ENCODE measurements at places on chromosomes 7 and 10.

DNA sequence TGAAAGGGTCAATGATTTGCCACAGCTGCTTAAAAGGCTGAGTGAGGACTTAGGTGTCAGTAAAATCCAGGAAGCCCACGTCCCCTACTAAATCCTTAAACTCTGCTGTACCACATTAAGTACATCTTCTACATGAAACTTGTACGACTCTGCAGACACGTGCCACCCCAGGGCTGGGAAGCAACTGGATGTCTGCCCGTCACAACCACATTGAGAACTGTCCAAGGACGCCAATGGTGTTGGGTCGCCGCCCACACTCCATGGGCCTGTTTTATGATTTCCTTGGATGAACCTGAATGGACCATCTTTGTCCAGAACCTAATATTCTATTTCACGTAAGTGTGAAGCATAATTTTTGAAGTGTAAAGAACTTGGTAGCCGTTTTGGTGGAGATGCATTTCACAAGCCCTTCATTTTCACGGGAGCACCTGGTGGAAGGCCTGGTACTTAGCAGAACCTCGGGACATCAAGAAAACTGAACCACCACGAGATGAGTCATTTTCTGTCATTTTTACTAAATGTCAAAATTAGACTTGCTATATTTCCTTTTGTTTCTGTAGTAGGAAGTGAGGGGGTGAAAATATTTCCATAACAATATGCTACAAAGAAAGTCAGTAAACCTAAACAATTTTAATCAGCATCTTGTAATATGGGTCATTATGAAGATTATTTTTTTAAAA lies 134.9 kb downstream of the SFMBT2 start:
- no peak for DNase-seq

DNA sequence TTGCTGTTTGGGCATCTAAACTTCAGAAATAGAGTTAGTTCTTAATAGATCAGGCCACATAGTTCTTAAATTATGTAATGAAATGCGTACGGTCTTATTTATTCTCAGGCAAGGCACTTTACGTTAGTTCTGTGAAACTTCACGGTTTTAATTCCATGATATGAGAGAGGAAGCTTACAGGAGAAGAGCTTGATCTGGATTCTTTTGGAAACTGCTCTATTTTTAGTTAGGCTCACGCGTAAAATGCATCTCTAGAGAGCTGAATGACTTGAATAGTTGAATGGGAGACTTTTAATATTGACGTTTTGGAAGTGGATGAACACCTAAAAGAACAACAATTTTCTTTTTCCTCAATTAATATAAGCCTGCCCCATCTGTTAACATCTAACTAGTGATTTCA lies 71.1 kb downstream of the PRKG1 start:
- no peak for DNase-seq

DNA sequence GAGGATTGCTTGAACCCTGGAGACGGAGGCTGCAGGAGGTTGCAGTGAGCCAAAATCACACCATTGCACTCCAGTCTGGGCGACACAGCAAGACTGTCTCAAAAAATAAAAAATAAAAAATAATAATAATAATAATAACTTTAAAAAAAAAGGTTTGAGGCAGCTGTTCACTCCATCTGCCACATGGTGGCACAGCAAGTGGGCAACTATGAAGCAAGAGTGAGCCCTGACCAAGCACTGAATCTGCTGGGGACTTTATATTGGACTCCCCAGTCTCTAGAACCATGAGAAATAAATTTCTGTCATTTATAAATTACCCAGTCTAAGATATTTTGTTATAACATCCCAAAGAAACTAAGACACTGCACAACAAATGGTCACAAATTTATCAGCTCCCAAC lies 14.6 kb upstream of the BRI3 start:
- DNase-seq: no peak

- DNase-seq: no peak
Observed at GRCh38 chr10:71431239-71432100, 34.8 kb downstream of the CDH23 start.

DNA sequence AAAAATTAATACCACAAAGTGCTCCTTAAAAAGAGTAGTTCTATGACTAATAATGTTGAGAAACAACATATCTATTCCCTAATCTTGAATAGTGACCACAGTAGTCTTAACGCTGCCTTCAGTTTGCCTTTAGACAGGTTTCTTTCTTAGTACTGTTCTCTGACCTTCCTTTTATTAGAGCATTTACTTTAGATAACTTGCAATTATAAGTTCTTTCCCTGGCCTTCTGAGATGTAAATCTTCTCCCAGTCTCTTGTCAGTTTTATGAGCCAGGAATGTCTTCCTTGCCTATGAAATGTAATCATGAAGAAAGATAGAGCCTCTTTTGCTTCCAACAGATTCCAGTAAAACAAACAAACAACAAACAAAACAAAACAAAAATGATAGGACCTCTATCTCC lies 1119.8 kb upstream of the LRRTM3 start:
- DNase-seq: no peak

DNA sequence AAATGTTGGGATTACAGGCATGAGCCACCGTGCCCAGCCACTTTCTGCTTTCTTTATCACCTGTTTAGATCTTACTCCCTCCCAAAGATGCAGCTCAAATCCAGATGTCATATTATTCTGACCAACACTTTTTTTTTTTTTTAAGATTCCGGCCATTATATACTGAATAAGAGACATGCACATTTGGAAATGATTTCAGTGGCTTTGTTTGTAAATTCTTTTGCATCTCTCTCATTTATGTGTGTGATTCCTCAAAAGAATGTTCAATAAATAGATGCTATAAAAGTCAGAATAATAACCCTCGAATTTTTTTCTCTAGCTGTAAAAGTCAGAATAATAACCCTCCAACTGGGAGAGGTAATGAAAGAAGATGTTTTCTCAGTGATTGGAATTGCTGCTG lies 25.4 kb downstream of the HECW1 start:
- no peak for DNase-seq

DNA sequence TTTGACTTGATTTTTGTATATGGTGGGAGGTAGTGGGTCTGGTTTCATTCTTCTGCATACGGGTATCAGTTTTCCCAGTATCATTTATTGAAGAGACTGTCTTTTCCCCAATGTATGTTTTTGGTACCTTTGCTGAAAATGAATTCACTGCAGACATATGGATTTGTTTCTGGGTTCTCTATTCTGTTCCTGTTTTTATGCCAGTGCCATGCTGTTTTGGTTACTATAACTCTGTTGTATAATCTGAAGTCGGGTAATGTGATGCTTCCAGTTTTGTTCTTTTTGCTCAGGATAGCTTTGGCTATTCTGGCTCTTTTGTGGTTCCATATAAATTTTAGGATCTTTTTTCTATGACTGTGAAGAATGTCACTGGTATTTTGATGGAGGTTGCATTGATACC lies 836 bp downstream of the ECD start:
- DNase-seq: no peak

DNA sequence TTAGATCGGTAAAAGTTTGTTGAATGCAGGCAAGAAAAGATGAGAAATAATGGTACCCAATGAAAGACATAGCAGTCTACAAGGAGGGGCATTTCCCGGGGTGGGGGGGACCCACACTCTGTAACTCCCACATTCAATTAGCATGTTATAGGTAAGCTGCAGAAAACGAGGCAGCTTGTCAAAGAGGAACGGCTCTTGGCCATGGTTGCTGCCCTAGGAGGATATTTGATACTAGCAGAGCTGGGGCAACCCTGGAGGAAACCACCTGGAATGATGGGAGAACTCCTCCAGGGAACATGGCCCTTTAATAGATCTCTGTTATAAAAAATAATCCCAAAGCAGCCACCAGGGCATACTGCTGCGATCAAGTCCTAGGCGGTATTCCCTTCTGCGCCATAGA lies 98.5 kb downstream of the EGFR start:
- no peak for DNase-seq

- DNase-seq: no peak
Observed at GRCh38 chr7:44622342-44623151, 16.1 kb downstream of the OGDH start.

GRCh38 chr7:132590162-132590561 lies 13.9 kb upstream of the PLXNA4 start:
- no peak for DNase-seq

- no peak for DNase-seq
Observed at GRCh38 chr7:142359694-142360279, 101.9 kb upstream of the PRSS58 start.

- no peak for DNase-seq
Observed at GRCh38 chr10:28842321-28842720, 165.0 kb downstream of the BAMBI start.

- no peak for DNase-seq
Observed at GRCh38 chr10:61451357-61451756, 1.8 kb downstream of the TMEM26 start.

- no peak for DNase-seq
Observed at GRCh38 chr10:42989481-42989921, 87.4 kb upstream of the RET start.

- no peak for DNase-seq
Observed at GRCh38 chr7:42924223-42924838, 7.6 kb downstream of the PSMA2 start.

- no peak for DNase-seq
Observed at GRCh38 chr10:43230909-43231522, 35.8 kb downstream of the RASGEF1A start.

- DNase-seq: no peak
Observed at GRCh38 chr7:126702242-126703016, 550.3 kb downstream of the GRM8 start.

- no peak for DNase-seq
Observed at GRCh38 chr7:18993933-18994668, 123.3 kb downstream of the TWIST1 start.

DNA sequence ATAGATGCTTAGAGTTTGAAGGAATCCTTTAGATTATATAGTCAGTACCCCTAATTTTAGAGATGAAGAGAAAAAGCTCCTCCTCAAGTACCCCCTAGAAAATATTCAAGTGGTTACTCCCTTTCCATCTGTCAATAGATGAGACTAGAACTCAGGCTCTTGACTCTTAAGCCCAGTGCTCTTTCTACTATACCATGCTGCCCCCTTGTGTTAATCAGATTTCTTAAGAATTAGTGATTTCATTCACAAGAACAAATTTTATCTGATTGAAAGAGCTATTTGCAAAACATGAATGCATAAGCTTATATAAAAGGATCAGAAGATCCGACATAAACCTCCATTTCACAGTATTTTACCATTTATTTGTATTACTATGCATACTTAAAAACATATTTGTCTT lies 179.3 kb downstream of the TFEC start:
- DNase-seq: no peak

- DNase-seq: no peak
Observed at GRCh38 chr10:77544617-77545016, 93.0 kb downstream of the KCNMA1 start.

GRCh38 chr10:67098461-67098860 lies 172.6 kb downstream of the LRRTM3 start:
- DNase-seq: no peak

GRCh38 chr10:72122221-72122620 lies 33.9 kb upstream of the SPOCK2 start:
- no peak for DNase-seq

DNA sequence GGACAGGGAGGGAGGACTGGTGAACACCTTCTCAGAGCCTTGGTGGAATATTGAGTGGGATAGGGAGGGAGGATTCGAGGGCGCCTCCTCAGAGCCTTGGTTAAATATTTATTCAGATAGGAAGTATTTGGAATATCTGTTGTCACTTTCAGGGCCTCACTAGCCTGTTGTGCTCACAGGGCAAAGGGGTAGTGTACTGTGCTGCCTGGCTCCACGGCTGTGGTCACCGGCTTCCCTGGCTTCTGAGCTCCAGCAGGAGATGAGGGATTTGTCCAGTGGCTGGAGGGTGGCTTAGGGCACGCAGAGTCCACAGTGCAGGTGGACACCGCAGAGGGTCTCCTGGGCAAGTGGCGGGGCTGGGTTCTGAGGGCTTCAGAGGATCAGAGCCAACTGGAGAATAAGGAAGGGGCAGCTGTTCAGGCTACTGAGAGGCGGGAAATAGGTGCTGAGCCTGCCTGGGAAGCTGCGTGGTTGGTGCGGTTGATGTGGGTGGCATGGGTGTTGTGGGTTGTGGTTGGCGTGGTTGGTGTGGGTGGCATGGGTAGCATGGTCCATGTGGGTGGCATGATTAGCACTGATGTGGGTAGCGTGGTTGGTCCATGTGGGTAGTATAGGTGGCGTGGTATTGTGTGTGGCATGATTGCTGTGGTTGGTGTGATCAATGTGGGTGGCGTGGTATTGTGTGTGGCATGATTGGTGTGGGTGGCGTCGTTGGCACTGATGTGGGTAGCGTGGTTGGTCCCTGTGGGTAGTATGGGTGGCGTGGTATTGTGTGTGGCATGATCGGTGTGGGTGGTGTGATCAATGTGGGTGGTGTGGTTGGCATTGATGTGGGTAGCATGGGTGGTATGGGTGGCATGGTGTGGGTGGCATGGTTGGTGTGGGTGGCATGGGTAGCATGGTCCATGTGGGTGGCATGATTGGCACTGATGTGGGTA lies 16.7 kb downstream of the INPP5A start:
- no peak for DNase-seq

DNA sequence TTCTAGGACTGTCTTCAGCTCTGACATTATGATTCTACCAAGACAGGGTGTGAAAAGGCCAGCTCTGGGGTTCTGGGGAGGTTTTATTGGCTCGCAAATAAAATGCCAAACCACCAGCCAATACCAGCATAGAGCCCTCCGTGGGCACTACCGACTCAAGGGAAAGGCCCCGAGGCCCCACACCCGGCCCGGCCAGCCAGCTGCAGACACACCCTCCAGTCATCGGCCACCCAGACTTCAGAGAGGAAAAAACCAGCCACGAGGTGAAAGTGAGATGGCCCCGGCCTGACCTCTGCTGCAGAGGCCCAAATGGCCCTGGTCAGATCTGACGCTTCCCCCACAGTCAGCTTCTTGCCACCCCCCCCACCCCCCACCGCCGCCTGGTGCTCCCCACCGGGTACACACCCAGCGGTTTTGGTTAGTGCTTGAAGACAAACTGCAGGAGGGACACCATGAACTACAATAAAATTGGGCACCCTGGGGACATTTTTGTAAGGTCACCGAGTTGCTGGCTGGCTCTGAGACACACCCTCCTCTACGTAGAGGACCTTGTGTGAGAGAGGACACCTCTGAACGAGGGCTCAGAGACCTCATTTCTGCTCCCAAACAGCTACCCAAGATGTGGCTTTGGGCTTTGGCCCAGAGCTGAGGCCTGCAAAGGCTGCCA lies 79.9 kb downstream of the PRKAG2 start:
- no peak for DNase-seq
